CD4-positive, CD25-positive, alpha-beta regulatory T cell (primary cell): ENCODE measurements at places on chromosomes 16 and 17.

GRCh38 chr16:21694609-21695008 lies 30.8 kb downstream of the OTOA start:
- no peak for DNase-seq

- DNase-seq, result no peak
Measured at GRCh38 chr17:864315-864714, 82.2 kb downstream of the MRM3 start.

GRCh38 chr16:86240716-86241363 lies 269.5 kb upstream of the FOXF1 start:
- DNase-seq, result no peak

DNA sequence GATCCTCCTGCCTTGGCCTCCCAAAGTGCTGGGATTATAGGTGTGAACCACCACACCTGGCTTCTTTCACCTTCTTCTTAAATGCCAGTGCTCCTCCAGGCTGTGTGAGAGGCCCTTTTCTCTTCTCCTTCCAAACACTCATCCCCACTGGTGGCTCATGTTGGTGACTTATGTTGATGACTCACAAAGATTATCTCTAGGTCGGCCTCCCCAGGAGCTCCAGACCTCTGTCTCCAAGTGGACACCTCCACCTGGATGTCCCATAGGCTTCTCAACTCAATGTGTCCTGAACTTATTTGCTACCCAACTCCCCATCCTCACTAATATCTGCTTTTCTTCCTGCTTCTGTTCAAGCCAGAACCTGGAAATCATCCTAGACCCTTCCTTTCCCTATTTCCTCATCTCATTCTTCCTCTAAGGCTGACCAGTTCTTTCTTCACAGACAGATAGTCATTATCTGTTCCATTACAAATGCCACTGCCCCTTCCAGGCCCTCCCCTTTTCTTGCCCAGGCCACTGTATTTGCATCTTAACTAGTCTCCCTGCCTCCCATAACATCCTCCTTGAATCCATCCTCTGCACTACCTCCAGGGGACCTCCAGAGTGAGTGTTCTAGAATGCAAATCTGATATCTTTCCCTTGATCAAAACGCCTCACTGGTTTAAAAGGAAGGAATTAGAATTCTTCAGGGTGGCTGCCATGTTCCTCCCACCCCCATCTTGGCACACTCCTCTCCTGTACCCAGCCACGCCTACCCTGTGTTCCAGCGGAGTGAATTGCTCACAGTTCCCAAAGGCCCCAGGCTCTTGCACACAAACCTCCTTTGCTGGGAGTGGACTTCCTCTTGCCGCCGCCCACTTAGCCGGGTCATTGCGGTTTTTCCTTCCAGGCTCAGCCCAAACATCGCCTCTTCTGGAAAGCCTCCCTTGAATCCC lies 34.8 kb upstream of the FBXO47 start:
- no peak for DNase-seq

- no peak for DNase-seq
Measured at GRCh38 chr16:6977916-6978315, 354.7 kb upstream of the RBFOX1 start.

DNA sequence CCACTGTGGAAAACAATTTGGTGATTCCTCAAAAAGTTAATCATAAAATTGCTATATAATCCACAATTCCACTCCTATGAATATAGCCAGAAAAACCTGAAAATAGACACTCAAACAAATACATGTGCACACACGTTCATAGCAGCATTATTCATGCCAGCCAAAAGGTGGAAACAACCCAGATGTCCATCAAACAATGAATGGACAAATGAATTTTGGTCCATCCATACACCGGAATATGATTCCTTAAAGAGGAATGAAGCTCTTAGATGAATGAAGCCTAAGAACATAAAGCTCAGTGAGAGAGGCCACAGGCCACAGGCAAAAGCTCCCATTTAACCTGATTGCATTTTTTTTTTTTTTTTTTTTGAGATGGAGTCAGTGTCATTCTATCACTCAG lies 114.6 kb upstream of the TNRC6C start:
- DNase-seq, result no peak

DNA sequence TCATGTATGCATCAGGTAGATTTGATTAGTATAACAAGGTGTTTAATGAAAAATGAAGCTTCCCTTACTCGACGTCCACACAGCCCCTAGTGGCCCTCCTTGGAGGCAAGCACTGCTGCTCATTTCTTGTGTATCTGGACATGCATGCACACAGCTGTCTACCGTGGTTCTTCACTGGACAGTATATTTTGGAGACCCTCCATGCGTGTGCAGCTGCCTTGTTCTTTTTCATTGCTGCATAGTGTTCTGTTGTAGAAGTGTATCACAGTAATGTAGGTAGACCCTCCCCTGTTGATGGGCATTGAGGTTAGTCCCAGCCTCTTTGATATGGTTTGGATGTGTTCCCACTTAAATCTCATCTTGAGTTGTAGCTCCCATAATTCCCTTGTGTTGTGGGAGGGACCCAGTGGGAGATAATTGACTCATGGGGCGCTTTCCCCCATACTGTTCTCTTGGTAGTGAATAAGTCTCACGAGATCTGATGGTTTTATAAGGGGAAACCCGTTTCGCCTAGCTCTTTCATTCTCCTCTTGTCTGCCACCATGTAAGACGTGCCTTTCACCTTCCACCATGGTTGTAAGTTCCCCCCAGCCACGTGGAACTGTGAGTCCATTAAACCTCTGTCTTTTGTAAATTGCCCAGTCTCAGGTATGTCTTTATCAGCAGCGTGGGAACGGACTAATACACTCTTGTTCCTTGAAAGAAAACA lies 6.3 kb downstream of the CMIP start:
- DNase-seq, result no peak

GRCh38 chr16:8907096-8907495 lies 24.9 kb downstream of the LITAFD start:
- no peak for DNase-seq

GRCh38 chr17:77854083-77854758 lies 104.3 kb upstream of the TNRC6C start:
- DNase-seq, result no peak

- DNase-seq, result no peak
Measured at GRCh38 chr17:33044771-33045170, 53.1 kb downstream of the SPACA3 start.

- DNase-seq, result no peak
Measured at GRCh38 chr17:31595076-31595475, 203.6 kb downstream of the RAB11FIP4 start.

DNA sequence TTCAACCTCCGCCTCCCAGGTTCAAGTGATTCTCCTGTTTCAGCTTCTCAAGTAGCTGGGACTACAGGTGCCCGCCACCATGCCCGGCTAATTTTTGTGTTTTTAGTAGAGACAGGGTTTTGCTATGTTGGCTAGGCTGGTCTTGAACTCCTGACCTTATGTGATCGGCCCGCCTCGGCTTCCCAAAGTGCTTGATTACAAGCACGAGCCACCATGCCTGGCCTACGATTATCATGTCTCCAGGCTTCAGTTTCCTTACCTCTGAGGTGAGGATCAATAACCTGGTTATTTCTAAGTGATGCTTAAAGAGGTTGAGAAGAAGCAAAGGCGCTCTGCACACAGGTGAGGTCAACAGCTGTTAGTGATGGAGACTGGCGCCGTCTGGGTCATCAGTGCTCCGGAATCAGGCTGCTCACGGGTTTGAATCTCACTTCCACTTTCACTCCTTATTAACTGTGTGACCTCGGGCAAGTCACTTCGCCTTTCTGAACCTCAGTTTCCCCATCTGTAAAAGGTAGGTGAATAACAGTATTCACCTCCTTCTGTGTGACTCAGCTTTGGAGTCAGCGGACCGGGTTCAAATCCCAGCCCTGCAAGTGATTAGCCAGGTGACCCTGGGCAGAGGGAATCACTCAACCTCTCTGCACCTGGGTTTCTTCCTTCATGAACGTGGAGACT lies 745 bp upstream of the ABCC1 start:
- no peak for DNase-seq

DNA sequence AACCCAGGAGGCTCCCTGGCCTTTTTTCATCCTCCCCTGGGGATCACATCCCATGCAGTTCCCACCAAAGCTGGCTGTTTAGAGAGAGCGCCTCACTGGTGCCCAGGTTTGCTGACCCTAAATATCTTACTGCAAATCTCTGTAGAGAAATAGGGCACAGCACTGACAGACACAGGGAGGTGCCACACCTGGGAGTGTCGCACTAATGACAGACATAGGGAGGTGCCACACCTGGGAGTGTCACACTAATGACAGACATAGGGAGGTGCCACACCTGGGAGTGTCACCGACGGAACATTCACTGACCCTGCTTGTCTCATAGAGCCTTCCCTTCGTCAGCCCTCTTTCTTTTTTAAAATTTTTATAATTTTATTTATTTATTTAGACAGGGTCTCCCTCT lies 25.6 kb downstream of the UNK start:
- DNase-seq, result no peak

- no peak for DNase-seq
Measured at GRCh38 chr16:75394941-75395340, 38.4 kb downstream of the CFDP1 start.

DNA sequence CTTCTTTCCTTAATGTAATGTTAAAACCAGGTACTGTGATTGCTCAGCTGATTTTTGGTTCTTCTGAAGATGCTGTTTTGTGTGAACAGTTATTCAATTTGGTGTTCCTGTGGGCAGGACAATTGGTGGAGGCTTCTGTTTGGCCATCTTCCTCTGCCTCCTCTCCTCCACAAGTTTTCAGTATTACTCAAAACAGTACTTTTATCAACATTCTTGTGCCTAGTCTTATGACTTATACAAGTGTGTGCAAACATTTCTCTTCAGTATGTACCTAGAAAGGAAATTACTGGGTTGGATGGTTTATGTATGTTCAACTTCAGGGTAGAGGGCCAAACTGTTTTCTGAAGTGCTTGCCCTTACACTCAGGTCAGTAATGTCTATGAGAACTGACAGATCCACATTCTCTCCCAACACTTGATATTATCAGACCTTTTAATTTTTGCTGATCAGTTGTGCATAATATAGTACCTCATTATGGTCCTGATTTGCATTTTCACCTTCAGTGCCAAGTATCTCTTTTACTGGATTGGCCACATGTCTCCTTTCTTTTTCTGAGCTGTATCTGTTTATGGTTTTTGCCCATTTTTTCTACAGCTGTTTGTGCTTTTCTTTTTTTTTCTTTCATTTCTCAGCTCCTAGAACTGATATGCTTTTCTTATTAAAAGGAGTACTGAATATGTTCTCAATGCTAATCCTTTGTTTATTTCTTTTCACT lies 50.9 kb downstream of the ERCC4 start:
- DNase-seq, result no peak

GRCh38 chr17:944266-944826 lies 35.2 kb downstream of the NXN start:
- DNase-seq, result no peak

- no peak for DNase-seq
Measured at GRCh38 chr16:20247076-20247475, 80.2 kb downstream of the GP2 start.

DNA sequence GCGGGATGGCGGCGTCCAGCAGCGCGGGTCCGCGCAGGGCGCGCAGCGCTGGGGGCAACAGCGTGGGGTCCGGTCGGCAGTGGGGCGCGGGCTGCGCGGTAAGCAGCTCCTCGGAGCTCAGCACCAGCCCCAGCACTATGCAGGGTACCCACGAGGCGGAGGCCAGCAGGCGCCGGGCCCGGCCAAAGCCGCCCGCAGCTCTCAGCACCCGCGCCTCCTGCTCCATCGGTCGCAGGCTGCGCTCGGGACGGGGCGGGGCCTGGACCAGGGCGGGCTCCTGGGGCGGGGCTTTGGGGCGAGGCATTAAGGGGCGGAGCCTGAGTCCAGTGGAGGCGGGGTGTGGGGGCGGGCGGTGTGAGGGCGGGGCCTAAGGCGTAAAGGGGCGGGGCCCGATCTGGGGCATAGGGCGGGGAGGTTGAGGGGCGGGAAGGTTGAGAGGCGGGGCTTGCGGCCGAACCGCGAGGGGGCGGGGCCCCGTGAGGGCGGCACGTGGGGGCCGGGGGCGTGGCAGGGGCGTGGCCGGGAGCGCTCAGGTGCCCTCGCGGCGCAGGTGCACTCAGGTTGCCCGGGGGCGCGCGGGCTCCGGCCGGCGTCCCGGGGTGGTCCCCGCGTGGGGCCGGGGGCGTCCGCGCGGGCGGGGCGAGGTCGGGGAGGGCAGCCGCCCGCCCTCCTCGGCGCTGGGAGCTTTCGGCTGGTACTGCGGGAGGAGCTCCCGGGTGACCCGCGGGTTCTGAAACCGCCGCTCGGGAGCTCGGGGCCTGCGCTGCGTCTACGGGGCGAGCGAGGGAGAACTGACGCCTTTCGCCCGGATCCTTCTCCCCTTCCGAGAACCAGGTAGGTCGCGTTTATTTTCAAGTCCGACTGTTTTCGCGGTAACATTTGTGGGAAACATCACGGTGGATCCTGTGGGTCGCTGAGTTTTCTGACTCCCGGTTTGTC lies 1.4 kb upstream of the SLC22A31 start:
- DNase-seq, result peak; percentile 63

GRCh38 chr16:10895053-10895946 lies 18.3 kb downstream of the CIITA start:
- no peak for DNase-seq

DNA sequence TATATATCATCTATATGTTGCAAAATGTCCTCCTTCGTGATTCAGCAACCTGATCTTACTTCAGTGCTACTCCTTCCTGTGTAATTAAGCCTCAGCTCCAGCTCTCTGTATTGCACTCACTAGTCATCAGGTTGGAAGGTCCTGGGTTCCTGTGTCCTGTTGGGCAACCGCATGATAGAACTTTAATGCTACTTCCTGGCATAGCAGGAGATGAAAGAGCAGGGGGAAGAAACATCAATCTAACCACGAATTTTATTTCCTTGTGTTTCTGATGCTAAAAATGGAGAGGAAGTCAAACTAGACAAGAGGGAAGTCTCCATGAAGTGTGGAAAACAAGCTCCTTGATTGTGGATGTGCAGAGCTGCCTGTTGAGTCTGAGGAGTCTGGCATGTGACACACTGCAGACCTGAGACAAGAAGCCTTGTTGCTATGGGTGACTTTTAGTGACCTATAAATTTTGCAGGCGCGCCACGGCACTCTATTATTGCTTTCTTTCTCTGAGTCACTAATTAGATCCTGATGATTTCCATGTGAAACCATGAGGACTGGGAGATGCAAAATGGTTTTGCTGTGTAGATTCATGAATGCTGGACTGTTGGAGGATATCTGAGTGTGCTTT lies 25.6 kb downstream of the IGSF6 start:
- DNase-seq, result no peak

GRCh38 chr17:77098884-77099545 lies 41.8 kb upstream of the SEC14L1 start:
- DNase-seq, result peak; percentile 42

GRCh38 chr16:58461056-58461455 lies 38.9 kb upstream of the NDRG4 start:
- no peak for DNase-seq

DNA sequence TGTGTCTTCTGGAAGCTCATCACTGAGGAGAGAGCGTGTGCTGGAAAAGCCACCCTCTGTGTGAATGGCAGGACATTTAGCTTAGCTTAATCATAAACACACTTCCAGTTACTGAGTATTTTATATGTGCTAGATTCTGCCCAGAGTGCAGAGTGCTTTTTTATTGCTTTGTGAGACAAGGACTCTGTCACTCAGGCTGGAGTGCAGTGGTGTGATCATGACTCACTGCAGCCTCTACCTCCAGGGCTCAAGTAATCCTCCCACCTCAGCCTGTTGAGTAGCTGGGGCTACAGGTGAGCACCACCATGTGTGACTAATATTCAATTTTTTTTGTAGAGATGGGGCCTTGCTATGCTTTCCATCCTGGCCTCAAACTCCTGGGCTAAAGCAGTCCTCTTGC lies 61.4 kb upstream of the IRX3 start:
- no peak for DNase-seq

- no peak for DNase-seq
Measured at GRCh38 chr16:66334853-66335574, 31.5 kb upstream of the CDH5 start.

GRCh38 chr17:74212209-74212912 lies 1.0 kb upstream of the TTYH2 start:
- DNase-seq, result no peak
